ENCODE measurements at places on chromosomes 7 and 10.

DNA sequence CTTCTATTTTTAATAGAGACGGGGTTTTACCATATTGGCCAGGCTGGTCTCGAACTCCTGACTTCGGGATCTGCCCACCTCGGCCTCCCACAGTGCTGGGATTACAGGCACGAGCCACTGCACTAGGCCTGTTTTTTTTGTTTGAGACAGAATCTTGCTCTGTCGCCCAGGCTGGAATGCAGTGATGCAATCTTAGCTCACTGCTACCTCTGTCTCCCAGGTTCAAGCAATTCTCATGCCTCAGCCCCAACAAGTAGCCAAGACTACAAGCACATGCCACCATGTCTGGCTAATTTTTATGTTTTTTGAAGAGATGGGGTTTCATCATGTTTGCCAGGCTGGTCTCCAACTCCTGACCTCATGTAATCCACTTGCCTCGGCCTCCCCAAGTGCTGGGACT is 73.7 kb downstream of the TYW1B start:
- no peak for DNase-seq

- DNase-seq = no peak
Observed at GRCh38 chr7:1096156-1097119, 8.5 kb downstream of the GPER1 start.

GRCh38 chr7:74535951-74536356 is 82.2 kb downstream of the GTF2IRD1 start:
- no peak for DNase-seq

GRCh38 chr7:84339306-84339705 is 144.7 kb upstream of the SEMA3A start:
- DNase-seq = no peak

GRCh38 chr10:91596825-91597196 is 36.1 kb downstream of the PPP1R3C start:
- DNase-seq = no peak

GRCh38 chr7:134316539-134317344 is at the start of gene SLC35B4:
TSS of gene SLC35B4 (minus strand) at chr7:134316930. CDS start at chr7:134316751, 179 bp downstream.
- DNase-seq = peak; percentile 96

DNA sequence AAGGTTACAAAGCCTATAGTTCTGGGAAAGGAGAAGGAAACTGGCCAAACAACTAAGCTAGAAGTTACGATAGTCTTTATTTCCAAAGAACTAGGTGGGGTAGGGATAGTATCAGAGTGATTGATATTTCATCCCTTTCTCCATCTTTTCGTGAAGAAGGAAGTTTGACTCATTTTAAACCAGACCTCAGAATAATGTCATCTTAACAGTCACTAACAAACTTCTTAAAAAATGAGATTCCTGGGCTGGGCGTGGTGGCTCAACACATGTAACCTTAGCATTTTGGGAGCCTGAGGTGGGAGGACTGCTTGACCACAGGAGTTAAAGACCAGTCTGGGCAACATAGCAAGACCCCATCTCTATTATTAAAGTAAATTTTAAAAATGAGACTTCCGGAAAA is 69.4 kb downstream of the ARL4A start:
- DNase-seq = no peak

GRCh38 chr10:8054244-8054493 is 319 bp upstream of the GATA3 start:
- DNase-seq = no peak

- DNase-seq = no peak
Observed at GRCh38 chr7:158064631-158065030, 523.0 kb downstream of the PTPRN2 start.

DNA sequence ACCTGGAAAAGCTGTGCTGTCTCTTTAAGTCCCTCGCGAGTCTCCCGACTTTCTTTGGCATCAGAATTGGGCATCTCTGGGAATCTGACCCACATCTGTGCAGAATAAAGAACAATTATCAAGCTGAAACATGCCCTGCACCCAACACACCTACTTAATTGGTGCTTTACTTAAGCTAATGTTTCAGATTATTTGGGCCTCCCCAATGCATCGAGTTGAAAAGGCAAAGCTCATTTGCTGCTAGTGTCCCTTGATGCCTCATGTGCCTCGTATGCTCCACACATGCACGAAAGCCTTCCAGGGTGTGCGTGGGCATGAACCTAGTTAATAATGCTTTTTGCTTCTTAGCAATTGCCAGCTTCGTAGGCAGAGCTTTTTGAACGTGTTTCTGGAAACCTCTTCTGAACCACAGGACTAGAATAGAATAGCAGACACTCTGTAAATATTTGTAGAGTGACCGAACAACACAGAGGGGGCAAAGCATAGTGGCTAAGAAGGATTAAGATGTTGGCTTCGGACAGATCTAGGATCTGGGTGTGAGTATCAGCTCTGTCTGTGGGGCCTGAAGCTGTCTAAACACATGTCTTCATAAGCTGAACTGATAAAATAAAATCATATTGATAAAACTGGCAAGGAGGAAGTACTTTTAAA is 26.7 kb upstream of the FGFR2 start:
- no peak for DNase-seq
